ENCODE measurements at places on chromosomes 12 and 14. TPM values are rescaled to one million over a fixed set of nuclear protein-coding genes. Genes with fewer than 3 reads are reported as not detected.

- no peaks in the 10 kb centered on the region for H3K27me3 ChIP-seq
- H3K4me3 ChIP-seq, result no peak overlapping the region
- no peaks in the 10 kb centered on the region for H3K4me1 ChIP-seq
Measured at GRCh38 chr14:45039390-45039789, 44.5 kb upstream of the PRPF39 start.

GRCh38 chr12:23536293-23536692 is 413.2 kb downstream of the SOX5 start:
- no peak overlapping the region for H3K4me3 ChIP-seq
- H3K27ac ChIP-seq, result no peak overlapping the region
- H3K27me3 ChIP-seq, result no peaks in the 10 kb centered on the region
- no peaks in the 10 kb centered on the region for H3K36me3 ChIP-seq

DNA sequence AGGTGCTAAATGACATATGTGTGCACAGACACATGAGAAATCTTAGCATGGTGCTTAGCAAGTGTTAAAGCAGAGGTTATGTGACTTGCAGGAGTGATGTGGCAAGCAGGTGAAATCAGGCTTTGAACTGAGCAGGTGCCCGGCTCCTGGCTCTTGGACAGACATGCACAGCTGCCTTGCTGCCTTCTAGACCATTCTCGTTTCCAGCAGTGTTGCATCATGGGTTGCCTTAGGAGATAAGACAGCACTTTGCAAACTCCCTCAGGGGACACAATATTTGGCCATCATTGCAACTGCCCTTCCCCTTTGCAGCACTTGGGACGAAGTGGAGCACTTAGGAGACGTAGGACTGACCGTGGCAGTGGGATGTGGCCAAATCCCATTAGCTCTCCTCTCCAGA is 17.2 kb upstream of the GSC start:
- no peak overlapping the region for H3K4me3 ChIP-seq
- no peaks in the 10 kb centered on the region for H3K27me3 ChIP-seq
- no peaks in the 10 kb centered on the region for H3K4me1 ChIP-seq
- H3K36me3 ChIP-seq, result no peaks in the 10 kb centered on the region

DNA sequence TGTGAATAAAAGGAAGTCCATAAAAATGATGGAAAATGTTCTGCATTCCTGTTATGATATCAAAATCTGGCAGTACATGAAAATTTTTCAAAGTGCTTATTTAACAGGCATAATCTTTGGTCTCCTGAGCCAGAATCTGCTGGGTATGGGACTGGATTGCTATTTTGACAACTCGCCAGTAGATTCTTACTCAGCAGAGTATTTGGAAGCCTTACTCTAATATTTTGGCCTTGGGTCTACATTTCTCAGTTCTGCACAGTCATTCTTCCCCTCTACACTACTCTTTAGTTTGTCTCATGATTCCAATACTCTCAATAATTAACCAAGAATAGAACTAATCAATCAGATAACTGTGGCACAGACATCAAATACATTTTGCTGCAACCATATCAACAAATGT is 1.1 kb upstream of the SLCO1B1 start:
- H3K27ac ChIP-seq, result no peak overlapping the region
- no peaks in the 10 kb centered on the region for H3K27me3 ChIP-seq
- H3K36me3 ChIP-seq, result no peaks in the 10 kb centered on the region
- no peak overlapping the region for H3K4me3 ChIP-seq
- H3K4me1 ChIP-seq, result no peaks in the 10 kb centered on the region

- no peaks in the 10 kb centered on the region for H3K27me3 ChIP-seq
- 0 out of 2 replicates have a peak, but pooled peaks cover 4% of the 10 kb centered on the region for H3K36me3 ChIP-seq
- DNase-seq, result no peak
- H3K27ac ChIP-seq, result no peak overlapping the region
- H3K4me1 ChIP-seq, result no peaks in the 10 kb centered on the region
Measured at GRCh38 chr12:130827432-130827831, 11.6 kb downstream of the STX2 start.

DNA sequence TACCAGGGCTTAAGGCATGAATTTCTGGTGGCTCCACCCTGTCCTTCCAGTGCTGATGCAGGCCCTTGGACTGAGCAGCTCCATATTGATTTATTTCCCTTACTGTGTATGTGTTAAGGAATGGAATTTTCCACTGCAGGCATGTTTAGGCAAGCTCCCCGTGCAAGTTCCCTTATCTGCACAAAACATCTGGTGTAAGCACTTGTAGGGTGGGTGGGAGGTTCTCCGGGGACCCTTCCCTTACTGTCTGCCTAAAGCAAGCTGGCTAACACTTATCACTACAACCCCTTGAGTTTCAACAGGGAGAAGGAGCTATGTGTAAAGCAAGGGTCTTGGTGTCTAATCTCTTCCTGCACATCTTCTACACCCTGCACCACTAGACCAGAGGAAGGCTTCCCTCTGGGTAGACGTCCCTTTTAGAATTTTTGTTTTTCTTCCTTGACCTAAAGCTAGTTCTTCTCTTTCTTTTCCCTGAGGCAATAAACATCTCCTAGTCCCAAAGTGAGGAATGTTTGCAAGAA is 22.0 kb upstream of the DRAM1 start:
- DNase-seq, result no peak
- no peak overlapping the region for H3K27ac ChIP-seq
- H3K36me3 ChIP-seq, result no peaks in the 10 kb centered on the region
- no peaks in the 10 kb centered on the region for H3K27me3 ChIP-seq
- H3K4me3 ChIP-seq, result no peak overlapping the region

DNA sequence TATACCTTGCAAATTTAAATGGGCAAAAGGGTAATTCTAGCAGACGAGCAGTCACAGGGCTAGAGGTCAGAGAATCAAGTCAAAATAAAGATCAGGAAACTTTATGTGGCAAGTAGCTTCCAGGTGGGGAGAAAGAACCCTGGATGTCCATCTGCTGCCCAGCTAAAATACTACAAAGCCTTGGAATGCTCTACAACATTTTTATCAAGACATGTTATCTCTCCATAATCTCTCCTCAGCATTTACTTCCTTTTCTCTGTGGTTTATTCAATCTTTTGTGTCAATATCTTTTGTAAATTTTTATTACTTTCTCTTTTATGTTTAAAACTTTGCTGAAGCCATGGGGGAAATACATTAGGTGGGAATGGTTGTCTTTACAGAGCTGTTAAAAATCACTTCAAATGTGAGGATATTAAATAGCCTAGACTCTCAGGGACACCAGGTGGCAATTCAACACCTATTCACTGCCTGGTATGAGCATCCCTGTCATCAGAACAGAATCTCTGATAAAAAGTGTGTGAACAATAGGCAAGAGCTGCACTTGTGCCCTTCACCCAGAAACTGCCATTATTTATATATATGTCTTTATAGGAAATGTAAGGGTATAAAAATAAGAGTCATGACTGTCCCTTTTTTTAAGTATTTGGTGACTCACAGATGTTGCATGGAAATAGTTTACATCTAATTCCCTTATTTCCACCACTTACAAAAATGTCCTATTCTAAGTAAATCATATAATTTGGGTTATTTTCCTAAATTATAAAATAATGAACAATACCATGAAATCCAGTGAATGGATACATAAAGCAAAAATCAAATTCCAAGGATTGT is 152.9 kb downstream of the EPS8 start:
- H3K4me3 ChIP-seq, result no peak overlapping the region
- no peak overlapping the region for H3K27ac ChIP-seq
- peaks cover 5% of the 10 kb centered on the region for H3K4me1 ChIP-seq

DNA sequence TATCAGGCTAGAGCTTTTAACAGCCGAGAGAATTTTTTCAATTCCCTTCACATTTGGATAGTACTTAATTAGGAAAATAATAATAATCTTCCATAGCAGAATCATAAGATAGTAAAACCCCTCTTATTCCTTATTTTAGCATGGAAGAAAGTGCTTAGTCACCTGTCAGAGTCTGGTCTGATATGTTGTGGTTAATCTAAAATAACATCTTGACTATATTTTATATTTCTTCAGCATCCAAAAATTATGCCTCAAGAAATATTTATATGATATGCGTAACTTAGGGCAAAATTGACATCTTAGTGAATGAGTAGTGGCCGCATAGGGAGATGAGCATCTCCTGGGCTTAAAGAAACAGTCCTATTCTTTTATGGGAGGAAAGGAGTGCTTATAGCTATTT is 12.8 kb downstream of the CHURC1 start:
- no peak for DNase-seq
- H3K36me3 ChIP-seq, result peaks cover 15% of the 10 kb centered on the region
- no peak overlapping the region for H3K4me3 ChIP-seq
- no peaks in the 10 kb centered on the region for H3K27me3 ChIP-seq

DNA sequence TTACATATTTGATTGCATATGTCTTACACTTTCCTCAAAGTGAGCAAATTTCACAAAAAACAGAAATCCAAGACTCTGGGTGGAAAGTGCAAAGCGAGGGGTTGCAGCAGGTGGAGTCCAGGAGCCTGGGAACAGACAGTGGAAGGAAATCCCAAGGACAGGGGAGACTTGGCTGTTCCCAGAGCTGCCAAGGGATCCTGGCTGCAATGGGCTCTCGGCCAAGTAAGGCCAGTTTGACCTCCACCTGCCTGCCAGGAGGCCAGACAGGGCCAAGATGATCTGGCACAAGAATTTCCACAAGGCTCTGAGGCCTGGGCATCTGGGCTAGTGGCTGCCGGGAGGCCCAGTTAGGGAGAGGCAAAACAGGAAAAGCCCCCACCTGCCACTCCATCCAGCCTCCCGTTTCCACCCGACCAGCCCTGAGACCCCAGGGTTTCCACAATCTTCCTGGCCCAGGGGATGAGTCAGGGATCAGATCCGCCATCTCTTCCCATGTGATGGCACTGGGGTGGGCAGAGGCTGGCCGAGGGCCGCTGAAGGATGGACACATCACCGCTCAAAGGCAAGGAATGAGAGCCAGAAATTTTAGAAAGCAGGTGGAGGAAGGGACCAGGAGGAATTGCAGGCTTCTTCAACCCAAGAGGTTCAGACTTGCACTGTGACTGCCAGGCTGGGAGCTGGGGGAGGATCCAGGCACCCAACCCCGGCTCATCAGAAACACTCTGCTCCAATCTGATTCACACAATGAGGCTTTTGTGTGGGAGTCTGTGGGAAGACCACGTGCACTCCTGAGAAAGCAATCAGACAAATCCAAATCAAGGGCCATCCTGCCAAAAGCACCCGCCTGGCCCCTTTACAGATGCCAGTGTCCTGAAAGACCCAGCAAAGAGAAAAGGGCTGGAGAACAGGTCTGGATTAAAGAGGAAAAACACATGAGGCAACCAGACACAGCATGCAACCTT is 16.3 kb downstream of the SCARB1 start:
- no peaks in the 10 kb centered on the region for H3K4me1 ChIP-seq
- H3K4me3 ChIP-seq, result no peak overlapping the region
- no peak overlapping the region for H3K27ac ChIP-seq
- no peaks in the 10 kb centered on the region for H3K27me3 ChIP-seq

GRCh38 chr12:47980197-47980596 is 16.8 kb downstream of the TMEM106C start:
- no peaks in the 10 kb centered on the region for H3K4me1 ChIP-seq
- no peak overlapping the region for H3K4me3 ChIP-seq
- peaks cover 26% of the 10 kb centered on the region for H3K36me3 ChIP-seq
- no peak for DNase-seq

- H3K27me3 ChIP-seq, result no peaks in the 10 kb centered on the region
- H3K4me1 ChIP-seq, result no peaks in the 10 kb centered on the region
- H3K27ac ChIP-seq, result no peak overlapping the region
- no peaks in the 10 kb centered on the region for H3K36me3 ChIP-seq
- H3K4me3 ChIP-seq, result no peak overlapping the region
- no peak for DNase-seq
Measured at GRCh38 chr14:76424359-76424758, 48.4 kb downstream of the ESRRB start.

DNA sequence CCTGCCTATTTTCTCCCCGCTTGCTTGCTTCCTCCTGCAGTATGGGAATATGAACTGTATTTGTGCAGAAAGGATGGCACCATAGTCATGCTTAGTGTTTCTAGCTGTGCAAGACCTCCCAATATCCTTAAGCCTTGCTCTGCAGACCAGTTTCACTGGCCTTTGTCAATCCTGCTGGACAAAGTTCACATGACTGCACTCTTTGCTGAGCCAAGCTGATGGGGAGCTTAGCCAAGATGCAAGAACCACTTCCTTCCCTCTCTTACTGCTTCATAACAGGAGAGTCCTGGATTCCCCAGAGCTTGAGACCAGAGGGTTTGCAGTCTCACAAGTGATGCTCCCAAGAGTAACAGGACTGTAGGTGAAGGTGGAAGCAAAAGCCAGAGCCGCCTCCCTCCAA is 3.8 kb downstream of the ASIC1 start:
- H3K4me3 ChIP-seq, result no peak overlapping the region
- peaks cover 33% of the 10 kb centered on the region for H3K4me1 ChIP-seq
- DNase-seq, result no peak
- H3K36me3 ChIP-seq, result no peaks in the 10 kb centered on the region
- H3K27me3 ChIP-seq, result 0 out of 2 replicates have a peak, but pooled peaks cover 3% of the 10 kb centered on the region

GRCh38 chr14:105641075-105641937 is 114.9 kb downstream of the TMEM121 start:
- no peak overlapping the region for H3K27ac ChIP-seq
- no peaks in the 10 kb centered on the region for H3K36me3 ChIP-seq
- DNase-seq, result no peak
- no peaks in the 10 kb centered on the region for H3K4me1 ChIP-seq

DNA sequence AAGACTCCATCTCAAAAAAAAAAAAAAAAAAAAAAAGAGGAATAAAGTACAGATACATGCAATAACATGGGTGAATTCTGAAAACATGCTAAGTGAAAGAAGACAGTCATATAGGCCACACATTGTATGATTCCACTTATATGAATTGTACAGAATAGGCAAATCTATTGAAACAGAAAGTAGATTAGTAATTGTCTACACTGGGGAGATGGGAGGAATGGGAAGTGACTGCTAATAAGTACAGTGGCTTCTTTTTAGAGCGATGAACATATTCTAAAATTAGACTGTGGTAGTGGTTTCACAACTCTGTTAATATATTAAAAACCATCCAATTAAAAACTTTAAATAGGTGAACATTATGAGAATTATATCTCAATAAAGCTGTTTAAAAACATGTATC is 74.4 kb downstream of the ANKS1B start:
- H3K27ac ChIP-seq, result no peak overlapping the region
- no peaks in the 10 kb centered on the region for H3K36me3 ChIP-seq
- H3K27me3 ChIP-seq, result no peaks in the 10 kb centered on the region

CLEC9A gene
- total RNA-seq, result not detected

TAS2R10 gene
- 1.4 TPM for total RNA-seq

FBXO33 gene
- total RNA-seq, result 15.3 TPM

RNF212B gene
- not detected for total RNA-seq
